Cardiac fibroblast (primary cell): ENCODE measurements at places on chromosomes 6 and 20.

- peak; percentile 38 for DNase-seq
Observed at GRCh38 chr20:7710440-7710839, 229.8 kb downstream of the HAO1 start.

DNA sequence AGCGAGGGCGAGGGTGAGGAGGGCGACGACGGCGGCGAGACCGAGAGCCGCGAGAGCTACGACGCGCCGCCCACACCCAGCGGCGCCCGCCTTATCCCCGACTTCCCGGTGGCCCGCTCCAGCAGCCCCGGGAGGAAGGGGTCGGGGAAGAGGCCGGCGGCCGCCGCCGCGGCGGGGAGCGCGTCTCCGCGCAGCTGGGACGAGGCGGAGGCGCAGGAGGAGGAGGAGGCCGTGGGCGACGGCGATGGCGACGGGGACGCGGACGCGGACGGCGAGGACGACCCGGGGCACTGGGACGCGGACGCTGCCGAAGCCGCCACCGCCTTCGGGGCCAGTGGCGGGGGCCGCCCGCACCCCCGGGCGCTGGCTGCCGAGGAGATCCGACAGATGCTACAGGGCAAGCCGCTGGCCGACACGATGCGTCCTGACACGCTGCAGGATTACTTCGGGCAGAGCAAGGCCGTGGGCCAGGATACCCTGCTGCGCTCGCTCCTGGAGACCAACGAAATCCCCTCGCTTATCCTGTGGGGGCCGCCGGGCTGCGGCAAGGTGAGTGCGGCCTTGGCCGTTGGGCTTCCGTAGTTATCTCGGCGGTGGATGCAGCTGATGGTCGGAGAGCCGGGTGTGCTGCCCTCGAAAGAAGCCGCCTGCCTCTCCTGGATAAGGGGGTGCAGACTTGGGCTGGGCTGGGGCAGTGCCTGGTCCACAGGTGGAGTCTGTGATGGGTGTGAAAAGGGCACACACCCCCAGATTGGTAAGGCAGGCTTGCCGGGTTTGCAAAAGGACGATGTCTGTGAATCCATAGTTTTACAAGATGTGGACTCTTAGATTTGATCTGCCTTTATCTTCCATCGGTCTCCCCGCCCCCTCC, 938 bp downstream of the WRNIP1 start:
- peak; percentile 35 for DNase-seq

DNA sequence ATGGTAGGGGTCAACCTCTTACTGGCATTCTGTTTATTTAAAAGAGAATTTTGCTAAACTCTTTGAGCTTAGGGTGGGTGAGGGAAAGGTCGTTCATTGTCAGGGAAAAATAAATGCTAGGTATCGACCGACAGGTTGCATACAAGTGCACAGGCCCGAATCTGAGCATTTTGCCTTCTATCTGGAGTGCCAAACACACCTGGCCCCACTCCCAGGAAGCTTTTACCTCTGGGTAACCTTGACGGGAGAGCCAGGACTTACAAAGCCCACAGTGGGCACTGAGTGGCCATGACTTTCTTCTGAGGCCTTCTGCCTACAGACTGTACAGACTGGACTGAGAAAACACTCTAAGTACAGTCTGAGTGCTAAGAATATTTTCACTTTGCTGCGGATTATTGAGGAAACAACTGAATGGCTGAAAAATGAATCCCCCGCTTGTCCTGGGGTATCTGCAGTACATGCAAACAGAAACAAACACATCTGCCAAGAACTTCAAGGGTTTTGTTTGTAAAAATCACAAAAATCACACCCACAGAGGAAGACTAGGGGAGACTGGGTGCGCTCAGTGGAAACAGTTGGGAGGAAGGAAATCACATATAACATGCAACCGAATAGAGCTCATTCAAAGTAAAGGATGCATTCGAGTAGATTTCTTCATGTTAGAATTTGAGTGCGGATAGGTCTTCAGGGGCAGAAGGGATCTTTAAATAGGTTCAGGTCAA, 152.8 kb downstream of the NFATC2 start:
- no peak for DNase-seq

GRCh38 chr20:23404196-23404595, 17.1 kb downstream of the NAPB start:
- DNase-seq: peak; percentile 46

DNA sequence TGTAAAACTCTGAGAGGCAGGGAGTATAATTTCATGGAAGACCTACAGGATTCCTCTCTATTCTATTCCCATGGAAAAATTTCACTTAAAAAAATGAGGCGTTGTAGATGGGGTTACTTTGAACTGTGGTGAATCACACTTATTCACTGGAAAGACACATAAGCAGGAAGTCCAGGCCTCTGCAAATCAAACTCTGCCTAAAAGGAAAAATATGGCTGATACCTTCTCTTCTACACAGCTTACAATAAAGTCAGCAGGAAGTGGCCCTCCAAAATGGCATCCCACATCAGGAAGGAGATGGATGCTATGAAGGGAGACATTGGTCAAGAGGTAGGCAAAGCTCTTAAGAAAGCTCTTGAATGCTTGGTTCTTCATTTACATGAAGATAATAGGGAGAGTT, 115.9 kb downstream of the FYN start:
- DNase-seq: peak; percentile 58

DNA sequence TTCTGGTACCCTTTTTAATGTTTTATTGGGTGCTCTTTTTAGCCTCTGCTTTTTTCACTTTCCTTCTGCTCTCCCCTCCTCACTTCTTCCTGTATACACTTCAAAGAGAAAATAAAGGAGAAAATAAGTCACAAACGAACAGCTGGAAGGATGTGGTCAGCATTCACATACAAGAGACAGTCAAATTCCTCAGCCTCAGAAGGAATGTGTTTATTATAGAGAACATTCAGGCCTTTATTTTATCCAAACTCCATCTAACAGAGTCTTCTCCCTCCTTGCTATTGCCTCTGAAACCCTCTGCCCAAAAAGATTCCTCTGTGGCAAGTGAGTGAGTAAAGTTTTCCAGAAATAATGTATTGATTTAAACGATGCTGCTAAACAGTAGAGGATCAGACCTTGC, 490.4 kb downstream of the FRK start:
- no peak for DNase-seq

DNA sequence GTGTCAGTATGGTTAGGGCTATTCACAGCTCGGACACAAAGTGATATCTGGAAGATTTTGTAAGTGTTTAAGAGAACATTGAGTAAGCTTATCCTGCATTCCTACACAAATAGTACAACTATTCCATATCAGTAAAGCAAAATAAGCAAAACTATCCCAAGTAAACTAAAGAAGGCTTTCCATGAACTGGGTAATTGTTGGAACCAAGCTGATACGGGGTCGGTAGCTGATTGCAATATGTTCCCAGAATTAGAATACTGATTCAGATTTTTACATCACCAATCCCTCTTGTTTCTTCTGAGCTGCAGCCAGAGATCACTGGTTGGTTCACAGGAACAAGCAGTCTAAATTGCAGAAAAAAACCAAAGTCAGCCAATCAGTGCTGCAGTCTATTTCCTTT, 54.1 kb downstream of the CDS2 start:
- DNase-seq: no peak

DNA sequence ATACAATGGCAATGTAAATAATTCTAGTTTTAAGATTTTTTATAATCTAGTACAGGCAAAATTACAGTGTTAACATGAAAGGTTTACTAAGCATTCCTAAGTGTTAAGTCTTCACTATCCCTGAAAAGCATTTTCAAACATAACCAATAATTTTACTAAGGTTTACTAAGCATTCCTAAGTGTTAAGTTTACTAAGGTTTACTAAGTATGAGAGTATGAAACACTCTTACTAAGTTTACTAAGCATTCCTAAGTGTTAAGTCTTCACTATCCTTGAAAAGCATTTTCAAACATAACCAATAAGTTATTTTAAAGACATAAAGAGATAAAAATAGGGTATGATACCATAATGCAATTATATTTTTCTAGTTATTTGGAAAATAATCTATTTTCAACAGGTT, 82.6 kb downstream of the PRSS35 start:
- no peak for DNase-seq

DNA sequence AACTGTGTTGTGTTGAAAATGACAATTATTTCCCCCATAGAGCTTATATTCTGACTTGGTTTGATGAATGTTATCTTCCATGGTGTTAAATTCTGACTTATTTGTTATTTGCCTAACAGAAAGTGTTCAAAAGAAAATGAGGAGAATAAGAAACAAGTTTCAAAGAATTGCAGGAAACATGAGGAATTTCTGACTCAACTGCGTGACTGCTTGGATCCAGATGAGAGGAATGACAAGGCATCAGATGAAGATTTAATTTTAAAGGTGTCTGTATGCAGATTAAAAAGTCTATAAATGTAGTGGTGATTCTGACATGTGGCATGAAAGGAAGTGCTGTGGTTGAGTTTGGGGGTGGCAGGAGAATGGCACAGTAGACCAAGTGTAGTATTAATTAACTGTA, 50.6 kb downstream of the CCDC170 start:
- DNase-seq: no peak

DNA sequence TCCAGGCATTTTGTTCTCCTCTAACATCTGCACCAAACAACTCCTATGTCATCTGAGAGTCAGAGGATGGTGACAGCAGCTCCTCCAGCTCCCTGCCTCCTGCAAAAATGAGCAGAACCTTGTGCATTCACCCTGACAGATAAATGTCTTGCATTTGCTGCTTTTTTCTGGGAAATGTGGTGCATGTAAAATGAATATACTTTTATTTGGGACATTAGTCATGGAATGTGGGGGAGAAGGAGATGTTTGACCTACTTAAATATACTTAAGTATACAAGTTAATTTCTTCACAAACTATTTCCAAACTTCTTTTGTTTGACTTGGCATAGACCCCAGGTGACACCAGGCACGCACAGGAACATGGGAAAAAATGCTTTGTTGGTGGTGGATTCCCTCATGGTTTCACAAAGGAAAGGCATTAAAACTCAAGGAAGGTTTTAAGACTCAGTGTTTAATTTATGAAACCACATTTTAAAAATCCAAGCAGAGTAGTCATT, 181.8 kb upstream of the MCHR2 start:
- DNase-seq: peak; percentile 92

GRCh38 chr6:168156742-168157265, 77.8 kb upstream of the FRMD1 start:
- no peak for DNase-seq

GRCh38 chr20:49285813-49286494, 8.1 kb upstream of the ZNFX1 start:
- DNase-seq: no peak

GRCh38 chr6:89944826-89945407, 50.6 kb downstream of the GJA10 start:
- DNase-seq: peak; percentile 41

DNA sequence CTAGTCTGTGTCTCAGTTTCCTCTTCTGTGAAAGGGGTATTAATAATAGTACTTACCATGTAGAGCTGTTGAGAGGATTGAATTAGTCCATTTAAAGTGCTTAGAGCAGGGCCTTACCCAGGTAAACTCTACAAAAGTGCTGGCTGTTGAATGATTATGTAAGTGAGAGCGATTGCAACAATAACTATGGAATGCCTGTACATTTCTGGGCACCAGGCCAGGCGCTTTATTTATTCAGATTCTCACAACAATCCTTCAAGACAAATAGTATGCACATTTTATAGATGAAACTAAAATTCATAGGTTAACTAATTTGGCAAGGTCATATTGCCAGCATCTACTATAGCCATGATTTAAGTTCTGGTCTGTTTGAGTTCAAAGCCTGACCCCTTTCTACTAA, 78.3 kb upstream of the MMS22L start:
- DNase-seq: peak; percentile 37

DNA sequence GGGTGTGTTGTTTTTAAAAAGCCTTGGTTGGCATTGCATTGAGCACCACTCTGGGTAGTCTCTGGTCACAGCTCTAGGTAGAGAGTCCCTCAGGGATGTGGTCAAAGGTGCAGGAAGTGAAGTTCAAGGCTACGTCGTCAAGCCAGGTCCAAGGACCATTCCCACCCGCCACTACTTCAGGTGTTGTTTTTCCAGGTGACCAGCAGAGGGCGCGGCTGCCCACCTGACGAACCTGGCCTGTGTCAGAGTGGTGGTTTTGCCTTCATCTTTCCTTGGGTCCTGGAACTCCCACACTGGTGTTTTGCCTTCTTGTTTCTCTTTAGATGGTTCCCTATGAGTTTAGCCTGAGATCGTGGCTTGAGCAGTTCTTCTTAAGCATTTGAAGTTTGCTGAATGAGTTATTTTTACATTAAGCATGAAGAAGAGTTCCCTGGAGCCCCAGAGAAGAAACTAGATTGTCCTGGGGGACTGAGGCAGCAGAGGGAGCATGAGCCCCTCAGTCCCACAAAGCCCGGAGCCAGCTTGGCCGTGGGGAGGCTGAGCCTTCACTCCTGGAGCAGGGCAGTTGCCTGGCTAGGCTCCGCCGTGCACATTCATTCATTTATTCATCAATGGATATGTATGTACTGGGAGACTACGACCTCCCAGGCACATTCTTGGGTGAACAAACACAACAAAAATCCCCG, 5.6 kb upstream of the PHACTR3 start:
- peak; percentile 4 for DNase-seq

DNA sequence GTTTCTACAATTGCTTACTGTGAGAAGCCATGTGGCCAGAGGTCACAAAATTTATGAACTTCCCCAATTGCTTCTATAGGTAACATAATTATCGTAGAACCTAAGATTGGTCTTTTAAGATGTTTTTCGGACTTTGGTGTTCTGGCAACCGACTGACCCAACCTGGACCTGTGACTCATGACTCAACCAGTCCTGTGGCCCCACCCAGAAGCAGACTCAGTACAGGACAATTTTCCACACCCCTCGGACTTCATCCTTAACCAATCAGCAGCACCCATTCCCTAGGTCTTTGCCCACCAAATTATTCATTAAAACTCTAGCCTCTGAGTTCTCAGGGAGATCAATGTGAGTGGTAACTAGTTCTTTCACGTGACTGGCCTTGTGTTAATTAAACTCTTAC, 26.4 kb upstream of the AKAP12 start:
- no peak for DNase-seq

DNA sequence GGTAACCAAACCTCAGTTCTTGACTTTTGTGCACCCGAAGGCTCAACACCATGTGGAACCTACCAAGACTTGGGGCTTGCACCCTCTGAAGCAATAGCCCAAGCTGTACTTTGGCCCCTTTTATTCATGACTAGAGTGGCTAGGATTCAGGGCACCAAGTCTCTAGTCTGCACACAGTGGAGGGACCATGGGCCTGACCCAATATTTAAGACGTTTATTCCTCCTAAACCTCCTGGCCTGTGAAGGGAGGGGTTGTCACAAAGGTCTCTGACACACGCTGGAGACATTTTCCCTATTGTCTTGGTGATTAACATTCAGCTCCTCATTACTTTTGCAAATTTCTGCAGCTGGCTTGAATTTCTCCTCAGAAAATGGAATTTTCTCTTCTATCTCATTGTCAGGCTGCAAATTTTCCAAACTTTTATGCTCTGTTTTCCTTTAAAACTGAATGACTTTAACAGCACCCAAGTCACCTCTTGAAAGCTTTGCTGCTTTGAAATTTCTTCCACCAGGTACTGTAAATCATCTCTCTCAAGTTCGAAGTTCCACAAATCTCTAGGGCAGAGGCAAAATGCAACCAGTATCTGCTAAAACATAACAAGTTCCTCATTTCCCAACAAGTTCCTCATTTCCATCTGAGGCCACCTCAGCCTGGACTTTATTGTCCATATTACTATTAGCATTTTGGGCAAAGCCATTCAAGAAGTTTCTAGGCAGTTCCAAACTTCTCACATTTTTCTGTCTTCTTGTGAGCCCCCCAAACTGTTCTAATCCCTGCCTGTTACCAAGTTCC, 481.4 kb upstream of the BTBD3 start:
- no peak for DNase-seq

- no peak for DNase-seq
Observed at GRCh38 chr20:7974785-7975435, 34.7 kb upstream of the HAO1 start.
